ENCODE measurements at places on chromosomes 3 and 15.

GRCh38 chr15:98858610-98859023, 149.0 kb downstream of the PGPEP1L start:
- no peak for DNase-seq

GRCh38 chr3:177516158-177517011, 319.1 kb upstream of the TBL1XR1 start:
- no peak for DNase-seq

- no peak for DNase-seq
Measured at GRCh38 chr3:155494332-155494731, 200.8 kb upstream of the STRIT1 start.

DNA sequence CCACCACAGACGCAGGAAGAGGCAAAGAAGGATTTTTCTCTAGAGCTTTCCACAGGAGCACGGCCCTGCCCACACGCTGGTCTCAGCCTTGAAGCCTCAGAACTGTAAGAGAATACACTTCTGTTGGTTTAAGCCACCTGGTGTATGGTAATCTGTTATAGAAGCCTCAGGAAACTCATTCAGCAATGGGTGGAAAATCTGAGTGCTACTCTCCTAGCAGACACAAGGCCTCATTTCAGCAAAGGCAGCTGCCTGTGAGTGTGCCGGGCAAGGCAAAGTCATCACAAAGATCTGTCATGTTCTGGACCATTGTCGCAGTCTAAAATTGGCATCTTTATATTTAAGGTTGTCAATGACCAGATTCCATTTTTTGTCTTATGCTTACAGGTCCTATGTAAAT, 31.0 kb downstream of the ATP10A start:
- no peak for DNase-seq

- DNase-seq: no peak
Measured at GRCh38 chr3:152684279-152684678, 150.7 kb upstream of the P2RY1 start.

- no peak for DNase-seq
Measured at GRCh38 chr15:33311312-33311971, 675 bp downstream of the RYR3 start.

DNA sequence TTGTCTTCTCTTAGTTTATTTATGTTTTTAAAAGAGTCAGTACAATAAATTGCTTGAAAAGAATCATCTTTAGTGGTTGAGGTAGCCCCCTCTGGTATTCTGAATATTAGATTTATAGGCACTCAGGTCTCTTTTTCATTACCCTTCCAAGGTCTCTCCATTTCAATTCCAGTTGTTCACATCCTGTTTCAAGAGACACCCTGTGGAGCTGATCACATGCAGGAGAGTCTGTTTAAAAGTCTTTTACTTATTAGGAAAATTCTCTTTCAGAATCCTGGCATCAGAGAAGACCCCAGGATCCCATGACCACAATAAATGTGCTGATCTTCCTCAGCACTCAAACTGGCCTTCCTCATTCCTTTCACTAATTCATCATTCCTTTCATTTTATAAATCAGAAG, 195.7 kb downstream of the ZIC4 start:
- DNase-seq: no peak

Measured in stimulated activated CD4-positive, alpha-beta T cell treated with anti-CD3 and anti-CD28 coated beads, TNF-alpha, amount 100 ng/mL, for 1 hour (primary cell).